ENCODE measurements at places on chromosomes 6 and 20.

GRCh38 chr6:4598384-4598995 lies 177.7 kb upstream of the CDYL start:
- DNase-seq: no peak

GRCh38 chr20:57408131-57408530 lies 16.9 kb downstream of the RBM38 start:
- no peak for DNase-seq

DNA sequence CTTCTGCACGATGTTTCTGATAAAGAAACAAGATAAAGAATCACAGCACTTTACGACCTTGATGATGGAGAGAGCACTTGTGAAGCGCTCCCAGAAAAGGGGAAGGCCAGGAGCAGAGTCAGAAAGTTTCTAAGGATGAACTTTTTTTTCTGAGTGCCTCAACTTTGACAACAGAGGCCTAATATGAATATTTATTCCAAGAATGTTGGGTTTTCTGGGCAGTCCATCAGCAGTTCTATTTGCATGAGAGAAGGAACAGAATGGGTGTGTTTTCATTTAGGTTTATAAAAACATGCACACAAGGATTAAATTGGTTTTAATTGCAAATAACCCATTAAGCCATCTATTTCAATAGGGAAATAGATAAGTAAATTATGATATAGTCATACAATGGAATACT lies 204.9 kb downstream of the SIM1 start:
- no peak for DNase-seq

- no peak for DNase-seq
Observed at GRCh38 chr6:71588490-71588889, 297.9 kb upstream of the RIMS1 start.

DNA sequence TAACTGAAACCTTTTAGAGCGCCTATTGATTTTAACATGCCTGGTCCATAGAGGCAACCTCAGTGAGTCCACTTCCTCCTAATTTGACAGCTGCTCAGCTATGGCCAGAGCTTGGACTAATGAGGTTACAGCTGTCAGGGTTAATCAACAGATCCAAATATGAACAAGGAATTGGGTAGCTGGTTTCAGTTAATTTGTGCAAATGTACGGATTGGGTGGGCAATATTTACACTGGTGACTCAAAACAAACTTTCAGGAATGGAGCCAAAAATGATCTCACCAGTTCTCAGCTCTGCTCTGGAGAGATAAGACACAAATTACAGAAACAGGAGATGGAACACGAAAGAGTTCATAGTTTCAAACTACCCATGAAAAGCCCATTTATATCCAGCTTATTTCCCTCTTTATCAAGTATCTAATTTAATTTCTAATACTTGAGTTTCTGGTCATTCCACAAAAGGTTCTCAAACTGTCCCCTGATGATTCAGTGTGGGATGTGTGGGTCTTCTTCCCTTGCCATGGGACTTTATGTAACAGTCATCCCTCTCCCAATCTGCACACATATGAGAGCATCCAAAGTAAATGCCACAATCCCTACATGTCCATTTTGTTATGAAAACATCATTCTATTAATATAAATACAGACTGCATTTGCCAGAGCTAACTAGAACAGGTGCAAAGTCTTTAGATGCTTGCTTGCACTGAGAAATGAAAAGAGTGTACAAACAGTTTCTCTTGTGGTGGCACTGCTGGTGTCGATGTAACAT lies 149.9 kb downstream of the RPS12 start:
- DNase-seq: no peak

DNA sequence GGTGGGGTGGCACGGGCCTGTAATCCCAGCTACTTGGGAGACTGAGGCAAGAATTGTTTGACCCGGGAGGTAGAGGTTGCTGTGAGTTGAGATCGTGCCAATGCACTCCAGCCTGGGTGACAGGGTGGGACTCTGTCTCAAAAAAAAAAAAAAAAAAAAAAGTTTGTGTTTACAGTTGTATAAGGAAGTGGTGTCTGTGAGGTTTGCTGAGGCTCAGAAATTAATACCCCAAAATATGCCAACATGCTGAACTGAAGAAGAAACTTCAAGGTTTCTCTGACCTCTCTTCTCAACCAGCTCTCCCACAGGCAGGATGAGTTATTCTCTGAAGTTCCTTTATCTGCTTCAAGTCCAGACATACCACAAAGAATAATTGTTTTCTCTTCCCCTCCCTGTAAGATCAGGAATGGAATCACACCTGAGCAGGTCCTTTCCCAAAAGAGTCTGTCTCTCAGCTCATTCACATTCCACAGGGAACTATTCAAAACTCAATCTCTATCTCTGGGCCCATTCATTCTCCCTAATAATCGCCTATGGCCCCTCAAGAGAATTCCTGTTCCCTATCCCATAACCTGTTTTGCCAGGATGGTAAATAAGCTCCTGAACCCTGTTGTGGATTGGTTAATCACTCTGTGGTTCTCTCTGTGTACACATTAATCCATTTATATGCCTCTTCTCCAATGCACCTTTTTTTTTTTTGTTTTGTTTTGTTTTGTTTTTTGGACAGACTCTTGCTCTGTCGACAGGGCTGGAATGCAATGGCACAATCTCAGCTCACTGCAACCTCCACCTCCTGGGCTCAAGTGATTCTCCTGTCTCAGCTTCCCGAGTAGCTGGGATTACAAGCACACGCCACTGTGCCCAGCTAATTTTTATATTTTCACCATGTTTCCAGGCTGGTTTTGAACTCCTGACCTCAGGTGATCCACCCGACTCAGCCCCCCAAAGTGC lies 17.4 kb upstream of the KIFC1 start:
- no peak for DNase-seq

GRCh38 chr6:2213086-2213485 lies 32.3 kb downstream of the GMDS start:
- no peak for DNase-seq

DNA sequence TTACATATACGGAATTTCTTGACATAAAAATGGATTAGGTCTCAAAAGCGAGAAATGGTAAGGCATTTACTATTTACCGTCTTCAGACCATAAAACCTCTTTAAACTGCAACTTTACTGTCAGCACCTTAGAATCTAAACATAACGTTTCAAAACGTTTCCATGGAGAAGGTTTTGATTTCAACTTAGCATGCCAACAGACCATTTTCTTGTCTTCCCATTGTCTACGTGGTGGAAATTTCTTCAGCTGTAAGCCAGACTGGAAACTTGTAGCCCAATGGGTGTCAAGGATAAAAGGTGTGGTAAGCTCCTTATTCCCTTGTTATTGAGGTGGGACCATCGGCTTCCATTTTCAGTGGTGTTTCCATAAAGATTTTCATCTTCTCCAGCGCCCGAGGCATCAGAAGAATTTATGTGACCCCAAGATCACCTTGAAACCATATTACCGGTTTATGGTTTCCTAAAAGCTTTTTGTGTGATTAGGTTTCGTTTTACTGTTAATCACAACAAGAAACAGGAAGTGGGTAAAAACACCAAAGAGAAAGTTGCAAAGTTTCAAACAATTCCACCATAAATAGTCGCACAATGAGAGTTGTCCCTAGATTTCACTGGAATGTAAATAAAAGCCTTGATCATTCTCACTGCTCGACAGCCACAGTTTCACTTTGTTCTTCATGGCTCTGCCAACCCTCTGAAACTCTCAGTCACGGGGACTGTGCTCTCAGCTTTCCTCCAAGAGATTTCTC lies 63.0 kb upstream of the CD2AP start:
- DNase-seq: peak; percentile 35

GRCh38 chr6:26124781-26125685 lies 37.8 kb downstream of the HFE start:
- DNase-seq: peak; percentile 22

GRCh38 chr6:117266257-117267053 lies 1.1 kb downstream of the VGLL2 start:
- no peak for DNase-seq

GRCh38 chr6:163457637-163458561 lies 43.4 kb downstream of the QKI start:
- no peak for DNase-seq

GRCh38 chr20:4064144-4064909 lies 49.0 kb upstream of the RNF24 start:
- no peak for DNase-seq

GRCh38 chr6:88380083-88380482 lies 213.9 kb upstream of the CNR1 start:
- no peak for DNase-seq

DNA sequence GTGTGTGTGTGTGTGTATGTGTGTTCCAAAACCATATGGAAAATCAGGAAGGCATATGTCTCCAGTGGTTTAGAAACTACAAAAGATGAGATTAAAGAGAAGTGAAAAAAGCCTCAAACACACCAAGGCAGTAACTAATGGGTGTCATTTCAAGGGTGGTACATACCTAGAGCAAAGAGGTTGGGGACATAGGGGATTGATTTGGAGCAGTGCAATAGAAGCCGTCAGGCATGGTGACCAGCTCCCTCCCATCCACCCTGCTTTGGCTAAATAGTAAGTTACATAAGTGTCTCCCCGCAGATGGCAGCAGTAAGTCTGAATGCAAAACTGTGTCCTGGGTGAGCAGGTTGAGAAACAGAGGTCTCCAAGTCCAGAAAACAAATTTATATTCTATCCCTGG lies 10.4 kb upstream of the ELMO2 start:
- no peak for DNase-seq

- no peak for DNase-seq
Observed at GRCh38 chr20:57170343-57170742, 96.1 kb downstream of the BMP7 start.

DNA sequence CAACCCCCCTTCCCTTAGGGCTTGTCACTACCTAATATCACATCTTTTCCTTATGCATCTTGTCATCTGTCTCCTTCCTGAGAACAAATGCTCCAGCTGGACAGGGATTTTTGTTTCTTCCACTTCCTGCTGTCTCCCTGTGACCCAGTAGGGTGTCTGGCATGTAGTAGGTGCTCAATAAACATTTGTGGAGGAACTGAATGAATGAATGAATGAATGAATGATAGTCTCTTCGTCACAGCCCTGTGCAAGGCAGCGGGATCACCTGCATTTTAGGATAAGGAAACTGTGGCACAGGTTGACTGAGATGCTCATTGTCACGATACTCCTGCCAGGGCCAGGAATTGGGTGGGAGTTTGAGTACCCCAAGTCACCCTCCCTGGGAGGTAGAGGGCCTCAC lies 14.2 kb downstream of the LEMD2 start:
- DNase-seq: no peak

DNA sequence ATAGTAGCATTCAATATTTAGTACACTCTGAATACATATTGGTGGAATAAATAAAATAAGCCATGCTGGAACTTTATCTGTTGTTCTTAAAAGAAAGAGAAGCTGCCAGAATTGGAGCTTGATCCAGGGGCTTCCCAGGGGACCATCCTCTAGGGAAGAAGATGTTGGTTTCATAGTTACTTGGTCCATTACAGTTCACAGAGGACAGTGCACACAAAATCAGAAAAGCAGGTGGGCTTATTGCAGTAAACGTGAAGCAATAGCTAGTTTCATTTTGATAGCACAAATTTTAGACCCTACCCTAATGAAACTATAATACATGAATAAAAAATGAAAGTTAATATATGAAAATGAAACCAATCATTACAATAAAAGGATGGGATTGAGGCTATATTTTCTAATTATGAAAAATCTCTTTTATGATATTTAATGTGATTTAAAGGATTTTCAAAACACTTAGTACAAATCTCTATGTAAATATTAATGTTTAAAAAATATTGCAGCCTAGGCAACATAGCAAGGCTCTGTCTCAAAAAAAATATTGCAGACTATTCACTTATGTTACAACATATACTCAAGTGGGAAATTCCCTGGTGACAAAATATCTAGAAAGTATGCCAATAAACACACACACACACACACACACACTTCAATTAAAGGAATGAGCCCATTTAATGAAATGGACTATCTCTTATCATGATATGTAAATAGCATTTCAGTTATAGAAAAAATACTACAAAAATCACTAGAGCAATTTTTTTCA lies 227.0 kb upstream of the MARCKS start:
- DNase-seq: no peak

GRCh38 chr6:54419885-54420284 lies 111.6 kb downstream of the TINAG start:
- DNase-seq: no peak

GRCh38 chr20:37853823-37854375 lies 49.0 kb upstream of the VSTM2L start:
- DNase-seq: no peak

DNA sequence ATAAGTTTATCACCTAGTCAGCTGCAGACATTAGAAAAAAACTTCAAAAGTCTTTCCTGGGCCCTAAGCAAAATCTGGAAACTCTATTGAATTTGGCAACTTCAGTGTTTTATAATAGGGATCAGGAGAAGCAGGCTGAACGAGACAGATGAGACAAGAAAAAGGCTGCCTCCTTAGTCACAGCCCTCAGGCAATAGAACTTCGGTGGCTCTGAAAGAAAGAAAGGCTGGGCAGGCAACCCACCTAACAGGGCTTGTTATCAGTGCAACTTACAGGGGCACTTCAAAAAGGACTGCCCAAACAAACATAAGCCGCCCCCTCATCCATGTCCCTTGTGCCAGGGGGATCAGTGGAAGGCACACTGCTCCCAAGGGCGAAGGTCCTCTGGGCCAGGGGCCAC lies 657.9 kb upstream of the HS3ST5 start:
- no peak for DNase-seq

GRCh38 chr6:31729515-31729978 lies 448 bp upstream of the DDAH2 start:
- DNase-seq: peak; percentile 86

GRCh38 chr6:40343877-40344565 lies 243.1 kb downstream of the LRFN2 start:
- DNase-seq: no peak

- no peak for DNase-seq
Observed at GRCh38 chr20:9578594-9578993, 64.2 kb downstream of the LAMP5 start.

- no peak for DNase-seq
Observed at GRCh38 chr6:117384659-117385058, 41.1 kb downstream of the ROS1 start.

Data from SW480 (cell line).